Right renal pelvis (tissue), 4 donors: ENCODE measurements at places on chromosomes 2 and 18.
A peak's percentile ranks its signal among the peaks of the same experiment; 100 is the strongest.

GRCh38 chr2:172953411-172953810 is 122.2 kb upstream of the MAP3K20 start:
- no peak for DNase-seq

DNA sequence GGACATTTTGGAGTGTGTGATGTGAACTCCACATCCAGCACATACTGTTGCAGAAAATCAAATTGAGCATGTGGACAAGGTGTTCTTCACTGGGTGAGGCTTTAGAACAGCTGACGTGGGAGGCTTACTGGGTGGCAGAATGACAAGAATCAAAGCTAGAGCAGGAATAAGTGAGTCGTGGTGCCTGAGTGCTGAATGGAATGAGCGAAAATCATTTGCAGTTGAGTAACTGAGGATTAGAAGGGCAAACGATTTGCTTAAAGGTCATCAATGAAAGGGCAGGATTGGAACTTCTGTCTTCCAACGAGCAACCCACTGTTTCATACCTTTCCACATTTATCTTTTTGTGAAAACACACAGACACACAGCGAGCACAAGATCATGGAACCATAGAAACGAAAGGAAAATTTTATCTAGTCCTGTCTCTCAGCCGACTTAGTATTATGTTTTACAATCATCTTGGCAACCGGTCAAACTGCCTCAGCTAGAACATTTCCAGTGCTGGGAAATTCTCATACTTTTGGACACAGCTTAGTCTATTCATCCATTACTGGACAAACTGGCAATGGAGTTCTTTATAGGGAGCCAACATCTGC is 7.2 kb upstream of the DAW1 start:
- no peak for DNase-seq

GRCh38 chr2:88602022-88602421 is 25.2 kb downstream of the EIF2AK3 start:
- no peak for DNase-seq

DNA sequence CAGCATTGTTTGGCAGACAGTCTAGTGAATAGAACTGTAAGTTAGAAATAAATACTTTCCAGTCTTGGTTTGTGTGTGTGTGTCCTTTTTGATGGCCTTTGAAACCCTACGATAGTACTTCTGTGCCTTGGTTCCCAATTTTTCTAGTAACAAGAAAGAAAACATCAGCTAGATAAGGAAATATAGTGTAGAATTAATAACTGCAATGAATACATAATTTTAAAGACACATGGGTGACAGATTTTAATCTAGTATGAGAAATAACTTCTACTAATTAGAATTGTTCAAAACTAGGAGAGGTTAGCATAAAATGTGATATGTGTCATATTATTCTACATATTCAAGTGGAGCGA is 44.5 kb upstream of the NEMP2 start:
- no peak for DNase-seq

- no peak for DNase-seq
Measured at GRCh38 chr18:45462179-45462578, 153.1 kb upstream of the SLC14A2 start.

GRCh38 chr2:75892490-75892889 is 181.8 kb upstream of the GCFC2 start:
- DNase-seq = no peak

GRCh38 chr2:124025171-124025580 is at the start of gene CNTNAP5:
Gene CNTNAP5 (plus strand): TSS chr2:124025287. CDS start chr2:124025651, 364 bp downstream.
- peak; percentile 55 for DNase-seq

DNA sequence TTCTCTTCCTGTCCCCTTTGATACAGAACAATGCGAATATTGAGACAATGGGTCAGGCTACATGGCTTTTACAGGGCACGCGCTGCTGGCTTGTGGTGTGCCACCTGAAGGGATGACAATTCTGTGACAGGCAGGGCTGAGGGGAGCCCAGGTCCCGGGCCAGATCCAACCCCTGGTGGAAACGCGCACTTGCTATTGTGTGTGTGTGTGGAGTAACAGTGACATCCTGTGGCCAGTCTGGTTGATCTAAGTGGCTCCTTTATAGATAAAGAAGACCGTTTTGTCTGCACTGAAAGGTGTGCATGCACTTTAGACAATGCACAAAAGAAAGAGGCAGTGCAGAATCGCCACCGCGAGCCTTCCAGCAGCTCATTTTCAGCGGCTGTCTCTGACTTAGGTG is 273.6 kb downstream of the HRH4 start:
- peak; percentile 27 for DNase-seq

DNA sequence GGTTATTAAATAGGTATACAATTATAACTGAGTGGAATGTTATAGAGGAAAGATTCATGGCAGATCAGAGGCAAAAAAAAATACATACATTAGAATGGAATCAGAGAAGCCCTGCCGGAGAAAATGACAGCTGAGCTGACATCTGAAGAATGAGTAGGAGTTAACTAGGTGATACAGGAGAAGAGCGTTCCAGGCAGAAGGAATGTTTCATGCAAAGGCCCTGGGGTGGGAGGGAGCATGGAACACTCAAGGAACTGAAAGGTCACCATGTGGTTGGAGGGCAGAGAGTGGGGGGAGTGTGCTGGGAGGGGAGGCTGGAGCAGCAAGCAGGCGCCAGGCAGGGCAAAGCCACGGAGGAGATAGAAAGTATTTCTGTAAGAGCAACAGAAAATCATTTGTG is 31.6 kb upstream of the CDK5R2 start:
- no peak for DNase-seq

- DNase-seq = no peak
Measured at GRCh38 chr18:79848579-79849327, 51.0 kb downstream of the KCNG2 start.

- DNase-seq = no peak
Measured at GRCh38 chr2:229287823-229288222, 16.7 kb upstream of the PID1 start.

DNA sequence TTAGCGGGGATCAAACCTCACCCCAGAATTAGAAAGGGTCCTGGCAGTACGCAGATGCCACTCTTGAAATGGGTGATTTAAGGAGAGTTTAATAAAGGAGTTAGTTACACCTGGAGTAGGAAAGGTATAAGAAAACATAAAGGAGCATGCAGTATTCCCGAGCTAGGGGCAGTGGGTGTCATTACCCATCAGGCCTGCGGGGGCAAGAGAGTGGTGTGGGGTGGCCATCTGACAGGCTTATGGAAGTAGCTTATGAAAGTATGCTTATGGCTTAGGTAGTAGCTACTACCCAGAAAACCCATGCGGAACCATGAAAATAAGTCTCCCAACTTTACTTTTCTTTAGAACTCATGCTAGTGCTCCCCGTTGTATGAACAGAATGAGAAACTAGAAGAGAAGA is 568.9 kb upstream of the ACVR2A start:
- DNase-seq = no peak
